ENCODE measurements at places on chromosomes 11 and 22.

DNA sequence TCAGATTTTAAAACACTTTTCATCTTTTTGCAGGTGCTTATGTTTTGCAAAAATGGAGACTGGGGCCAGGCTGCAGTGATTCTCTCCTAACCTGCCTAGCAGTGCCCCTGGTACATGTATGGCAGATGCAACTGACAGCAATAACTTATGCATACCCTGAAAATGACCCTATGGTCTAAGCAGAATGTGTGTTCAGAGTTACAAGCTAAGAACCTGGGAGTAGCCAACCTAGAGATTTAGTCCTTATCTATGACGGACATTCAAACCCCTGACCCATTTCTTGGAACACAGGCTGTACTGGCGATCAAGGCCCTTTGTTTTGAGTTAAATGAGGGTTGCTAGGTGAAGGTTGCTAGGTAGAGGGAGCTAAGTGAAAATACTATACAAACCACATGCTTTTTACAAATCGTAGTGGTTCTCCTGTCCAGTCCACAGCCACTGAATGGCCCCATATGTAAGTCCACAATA is 184.9 kb upstream of the SESN3 start:
- no peak for DNase-seq

- no peak for DNase-seq
Measured at GRCh38 chr11:33980897-33981296, 70.6 kb upstream of the CAPRIN1 start.

DNA sequence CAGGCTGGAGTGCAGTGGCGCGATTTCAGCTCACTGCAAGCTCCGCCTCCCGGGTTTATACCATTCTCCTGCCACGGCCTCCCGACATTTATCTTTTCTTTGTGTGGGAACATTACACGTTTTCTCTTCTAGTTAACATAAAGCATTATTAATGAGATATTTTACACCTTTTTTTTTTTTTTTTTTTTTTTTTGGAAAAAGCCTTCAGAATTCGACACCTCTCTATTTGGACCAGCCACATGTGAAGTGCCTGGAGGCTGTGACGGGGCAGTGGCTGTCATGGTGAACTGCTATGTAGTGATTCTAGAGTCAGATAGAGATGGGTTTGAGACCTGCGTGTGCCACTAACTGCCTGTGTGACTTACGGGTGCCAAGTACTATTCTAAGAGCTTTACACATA is 64.3 kb downstream of the SMIM38 start:
- DNase-seq: no peak

DNA sequence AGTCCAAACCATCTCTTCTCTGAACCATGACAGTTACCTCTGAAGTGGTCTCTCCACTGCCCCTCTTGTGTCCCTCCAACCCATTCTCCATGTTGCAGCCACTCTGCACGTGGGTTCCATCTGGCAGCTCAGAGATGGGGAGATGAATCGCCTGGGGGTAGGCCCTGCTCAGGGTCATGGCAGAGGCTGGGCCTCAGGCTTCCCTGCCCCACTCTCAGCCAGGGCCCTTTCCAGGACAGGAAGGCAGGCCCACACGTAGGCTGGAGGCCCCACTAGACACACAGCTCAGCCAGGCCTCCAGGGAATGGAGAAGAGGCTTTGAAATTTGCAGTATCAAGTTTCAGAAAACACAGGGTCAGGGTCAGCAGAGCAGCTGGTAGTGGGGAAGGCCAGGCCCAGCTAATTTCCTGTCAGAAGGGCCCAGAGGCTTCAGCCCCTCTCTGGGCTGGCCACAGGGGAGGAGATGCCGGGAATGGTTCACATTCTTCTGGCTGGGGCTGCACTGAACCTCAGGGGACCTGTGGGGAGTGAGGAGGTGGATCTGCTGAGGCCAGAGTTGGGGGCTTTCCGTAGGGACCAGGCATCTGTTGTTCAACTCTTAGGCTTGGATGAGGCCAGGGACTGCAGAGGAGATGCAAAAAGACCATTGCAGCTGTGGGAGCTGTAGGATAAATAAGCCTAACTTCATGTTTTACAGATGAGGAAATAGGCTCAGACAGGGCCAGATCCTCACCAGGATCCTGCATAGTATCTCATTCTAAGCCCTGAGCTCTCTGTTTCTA is 101.6 kb downstream of the SWAP70 start:
- no peak for DNase-seq

DNA sequence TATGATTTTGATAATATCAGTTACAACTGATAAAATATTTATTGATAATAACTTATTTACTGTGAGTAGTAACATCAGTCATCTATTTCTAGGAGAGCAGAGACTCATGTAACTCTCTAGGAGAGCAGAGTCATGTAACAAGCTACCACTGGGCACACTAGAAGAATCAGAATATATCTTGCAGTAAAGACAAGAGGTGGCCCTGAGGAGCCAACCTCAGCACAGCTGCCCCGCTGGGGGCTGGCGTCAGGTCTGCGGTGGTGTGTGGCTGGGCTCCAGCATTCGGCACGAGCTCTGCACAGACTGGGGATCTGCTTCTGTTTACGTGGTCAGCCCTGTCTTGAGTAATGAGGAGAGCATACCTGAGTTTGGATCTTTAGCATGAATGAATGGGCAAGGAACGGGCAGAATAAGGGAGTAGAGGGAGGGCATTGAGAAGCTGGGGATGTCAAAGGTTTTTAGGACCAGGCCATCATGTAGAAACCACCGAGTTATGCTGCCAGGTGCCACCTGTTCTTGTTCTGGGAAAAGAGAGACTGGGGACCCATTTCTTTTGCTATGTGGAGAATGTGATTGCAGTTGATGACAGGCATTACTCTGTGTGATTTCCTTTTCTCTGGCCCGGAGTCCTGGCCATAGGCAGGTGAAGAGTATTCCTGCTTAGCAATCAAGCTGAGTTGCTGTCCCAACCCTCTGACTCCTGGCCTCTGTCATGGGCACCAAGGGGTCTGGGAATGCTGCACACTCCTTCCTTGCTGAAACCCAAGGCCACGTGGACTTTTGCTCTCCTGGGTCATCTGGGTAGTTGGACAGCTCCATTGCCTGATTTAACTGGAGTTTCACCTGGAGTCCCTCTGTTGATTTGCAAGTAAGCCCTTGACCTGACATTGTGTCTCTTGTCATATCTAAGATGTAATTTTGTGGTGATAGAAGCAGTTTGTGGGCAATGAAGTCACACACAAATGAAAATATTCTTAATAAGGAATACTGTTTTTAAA is 50.9 kb upstream of the HEPHL1 start:
- no peak for DNase-seq

DNA sequence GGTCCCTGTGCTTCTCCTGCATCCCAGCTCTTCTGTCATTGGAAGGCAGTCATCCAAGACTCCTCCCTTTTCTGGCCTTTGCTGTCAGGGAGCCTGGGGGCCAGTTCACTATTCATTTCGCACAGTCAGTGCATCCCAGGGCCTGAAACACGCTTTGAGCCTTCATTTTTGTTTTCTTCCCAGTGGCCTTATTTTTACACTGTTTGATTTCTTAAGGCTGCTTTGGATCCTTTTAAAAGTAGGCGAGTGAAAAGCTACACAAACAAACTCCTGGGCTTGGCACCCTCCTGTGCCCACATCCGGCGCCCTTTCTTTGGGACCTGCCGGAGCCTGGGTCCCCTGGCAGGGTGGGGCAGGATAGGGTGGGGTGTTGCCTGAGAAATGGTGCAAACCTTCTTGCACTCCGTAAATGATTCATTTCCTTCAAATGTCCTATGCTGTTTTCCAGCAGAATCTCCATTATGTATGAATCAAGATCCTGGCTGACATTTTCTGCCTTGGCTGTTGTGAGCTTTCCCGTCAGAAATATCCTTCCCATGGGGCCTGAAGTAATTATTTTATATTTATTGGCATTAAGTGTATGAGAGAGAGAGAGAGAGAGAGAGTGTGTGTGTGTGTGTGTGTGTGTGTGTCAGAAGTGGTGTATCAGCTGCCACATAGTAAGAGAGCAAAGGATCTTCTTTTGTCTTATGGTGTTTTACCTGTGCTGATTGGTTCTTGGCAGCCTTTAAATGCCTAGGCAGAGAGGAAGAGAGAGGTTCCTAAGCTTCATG is 45.6 kb downstream of the BCR start:
- DNase-seq: no peak

DNA sequence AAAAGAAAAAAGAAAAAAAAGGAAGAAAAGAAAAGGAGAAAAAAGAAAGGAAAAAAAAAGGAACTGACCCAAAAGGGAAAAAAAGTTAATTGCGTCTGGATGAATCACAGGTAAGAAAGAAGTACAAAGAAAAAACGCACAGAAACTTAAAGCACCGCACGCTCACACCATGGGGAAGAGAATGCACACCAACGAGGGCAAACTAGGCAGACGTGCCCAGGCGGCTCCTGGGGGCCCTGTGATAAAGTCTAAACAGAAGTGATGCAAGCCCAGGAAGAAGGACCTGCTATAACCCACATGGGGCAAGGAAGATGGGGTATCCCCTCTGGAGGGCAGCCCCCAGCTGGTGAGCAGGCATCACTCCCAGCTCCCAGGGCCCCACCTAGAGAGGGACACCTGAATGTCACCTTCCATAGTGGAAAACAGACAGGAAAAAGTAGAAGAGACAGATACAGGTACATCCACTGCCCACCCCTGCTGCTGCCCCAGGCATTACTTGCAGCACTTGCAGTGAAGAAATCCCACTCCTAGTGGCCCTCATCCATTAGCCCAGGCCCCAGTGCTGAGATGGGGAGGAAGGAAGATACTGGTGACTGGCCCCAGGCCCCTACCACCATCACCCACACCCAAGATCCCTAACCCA is 28.9 kb downstream of the NAP1L4 start:
- DNase-seq: no peak

GRCh38 chr11:65113361-65113756 is 1.7 kb downstream of the TM7SF2 start:
- peak; percentile 63 for DNase-seq

DNA sequence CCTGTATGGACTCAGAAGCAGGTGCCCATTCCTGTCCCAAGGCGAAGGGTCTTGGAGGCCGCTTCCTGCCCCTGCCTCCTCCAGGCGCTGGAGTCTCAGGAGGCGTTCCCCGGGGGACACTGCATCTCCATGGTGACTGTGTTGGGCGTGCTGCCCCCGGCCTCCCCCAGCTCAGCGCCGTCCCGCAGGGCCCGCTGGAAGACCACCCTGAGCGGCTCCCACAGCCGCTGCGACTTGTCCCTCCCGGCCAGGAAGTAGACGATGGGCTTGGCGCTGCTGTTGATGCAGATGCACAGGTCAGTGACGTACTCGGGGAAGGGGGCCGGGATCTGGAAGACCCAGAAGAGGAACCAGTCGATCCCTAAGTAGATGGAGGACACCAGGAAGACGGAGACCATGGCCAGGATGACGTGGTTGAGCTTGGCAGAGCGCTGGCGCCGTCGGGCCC is 7.8 kb downstream of the MRGPRF start:
- DNase-seq: no peak

- DNase-seq: no peak
Measured at GRCh38 chr11:77106321-77106720, 3.7 kb downstream of the OMP start.

DNA sequence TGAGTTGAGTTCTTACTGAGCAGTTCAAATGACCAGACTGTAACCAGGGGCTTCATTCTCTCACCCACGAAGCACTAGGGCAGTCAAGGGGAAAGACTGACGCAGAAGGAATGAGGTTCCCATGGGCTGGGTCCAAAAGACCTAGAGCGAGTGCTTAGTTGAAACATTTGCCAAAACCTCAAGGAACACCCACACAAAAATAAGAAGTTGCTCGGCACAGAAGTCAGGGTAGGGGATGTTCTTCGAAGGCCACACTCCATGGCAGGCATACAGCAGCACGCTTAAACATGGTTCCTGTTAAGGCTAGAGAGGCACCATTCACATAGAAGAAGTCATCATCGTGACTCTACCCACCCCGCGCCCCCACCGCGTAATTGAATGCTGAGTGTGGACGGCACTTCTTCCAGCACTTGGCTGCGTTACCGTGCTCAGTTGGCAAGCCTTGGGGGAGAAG is 52.9 kb downstream of the TIMP3 start:
- DNase-seq: no peak

DNA sequence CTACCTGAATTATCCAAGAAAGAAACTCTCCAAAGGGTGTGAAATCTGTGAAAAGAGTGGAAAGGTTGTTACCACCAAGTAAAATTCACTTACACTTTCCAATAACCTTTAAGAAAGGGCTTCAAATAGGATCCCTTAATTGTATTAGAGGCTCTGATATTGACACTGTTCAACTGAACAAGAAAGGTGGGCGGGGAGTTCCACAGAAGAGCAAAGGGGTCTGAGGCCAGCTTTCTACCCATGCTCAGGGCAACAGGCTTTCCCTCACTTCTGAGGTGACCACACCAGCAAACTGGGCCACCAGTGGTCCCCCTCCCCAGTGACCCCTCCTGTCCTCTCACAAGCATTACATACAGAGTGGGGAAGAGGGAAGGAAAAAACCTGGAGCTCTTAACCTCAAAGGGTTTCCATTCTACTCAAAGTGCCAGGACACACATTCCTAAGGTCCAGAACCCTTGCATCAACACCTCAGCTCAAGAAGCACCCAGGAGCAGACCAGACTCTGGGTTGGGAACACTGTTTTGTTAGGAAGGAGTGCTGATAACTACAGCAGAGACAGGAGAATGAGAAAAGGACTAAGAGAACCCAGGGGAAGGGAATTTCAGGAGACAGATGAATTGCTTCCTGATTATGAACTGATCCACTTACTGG is 71.6 kb upstream of the AKIP1 start:
- no peak for DNase-seq

GRCh38 chr11:79097246-79097875 is 343.5 kb downstream of the TENM4 start:
- DNase-seq: no peak
